ENCODE measurements at places on chromosomes 3 and 15. TPM values are rescaled to one million over a fixed set of nuclear protein-coding genes. Genes with fewer than 3 reads are reported as not detected.

Gene NR1I2
- polyA plus RNA-seq = 0.15 TPM

Gene RAB43
- 4.0 TPM for polyA plus RNA-seq

Gene FEZF2
- polyA plus RNA-seq = not detected

Gene RTP3
- polyA plus RNA-seq = not detected

Gene SIDT1
- 0.66 TPM for polyA plus RNA-seq

Gene PPP1R14D
- not detected for polyA plus RNA-seq

Gene ANAPC13
- polyA plus RNA-seq = 25.7 TPM

Gene DGKG
- 7.2 TPM for polyA plus RNA-seq

- H3K27ac ChIP-seq = no peak overlapping the region
- no peaks in the 10 kb centered on the region for H3K4me1 ChIP-seq
- no peak overlapping the region for H3K4me3 ChIP-seq
- H3K27me3 ChIP-seq = no peaks in the 10 kb centered on the region
- DNase-seq = no peak
- no peaks in the 10 kb centered on the region for H3K36me3 ChIP-seq
Observed at GRCh38 chr3:113741620-113742019, 4.4 kb downstream of the NAA50 start.

- DNase-seq = no peak
- no peaks in the 10 kb centered on the region for H3K36me3 ChIP-seq
- no peak overlapping the region for H3K27ac ChIP-seq
- peaks cover 28% of the 10 kb centered on the region for H3K27me3 ChIP-seq
- H3K4me1 ChIP-seq = no peaks in the 10 kb centered on the region
Observed at GRCh38 chr15:77846986-77847385, 214.3 kb upstream of the LINGO1 start.

DNA sequence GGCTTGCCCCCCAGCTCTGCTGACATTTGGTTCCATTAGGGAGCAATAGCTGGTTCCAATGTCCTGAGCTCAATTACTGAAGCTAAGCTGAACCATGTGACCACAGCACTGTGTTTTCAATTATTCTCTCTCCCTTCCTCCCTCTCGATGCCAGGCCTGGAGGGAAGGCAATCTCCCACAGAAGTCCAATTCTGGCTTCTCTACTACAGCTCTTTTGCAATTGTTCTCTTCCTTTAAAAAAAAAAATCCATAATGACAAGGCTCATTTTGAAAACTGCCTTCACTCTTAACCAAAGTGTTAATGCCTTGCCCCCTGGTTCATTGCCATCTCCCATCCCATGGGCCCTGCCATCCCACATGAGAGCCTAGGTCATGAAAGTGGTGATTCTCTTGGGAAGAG is 24.8 kb downstream of the IL16 start:
- H3K27me3 ChIP-seq = no peaks in the 10 kb centered on the region
- no peak overlapping the region for H3K4me3 ChIP-seq
- H3K36me3 ChIP-seq = no peaks in the 10 kb centered on the region
- H3K4me1 ChIP-seq = peaks cover 24% of the 10 kb centered on the region
- DNase-seq = peak; percentile 23
- H3K27ac ChIP-seq = peak overlapping the region; percentile 49

GRCh38 chr3:153291059-153291685 is 129.1 kb downstream of the RAP2B start:
- no peaks in the 10 kb centered on the region for H3K4me1 ChIP-seq
- no peak for DNase-seq
- no peak overlapping the region for H3K4me3 ChIP-seq
- no peak overlapping the region for H3K27ac ChIP-seq

DNA sequence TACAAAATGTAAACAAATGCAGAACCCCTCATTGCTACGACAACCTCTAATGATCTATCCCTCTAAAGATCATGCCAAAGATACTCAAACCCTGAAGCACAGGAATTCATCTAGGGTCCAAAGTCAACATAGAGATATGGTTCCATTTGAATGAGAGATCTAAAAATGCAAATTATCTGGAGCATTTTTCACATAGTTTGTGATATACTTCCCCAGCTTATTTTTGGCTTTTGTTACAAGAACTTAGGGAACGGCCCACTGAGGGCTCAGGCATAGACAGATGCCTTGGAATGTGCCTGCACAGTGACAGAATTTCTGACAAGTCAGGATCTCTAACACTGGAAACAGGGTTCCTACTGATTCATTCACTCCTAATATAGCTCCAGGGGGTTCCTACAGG is 258.9 kb upstream of the THBS1 start:
- H3K27me3 ChIP-seq = no peaks in the 10 kb centered on the region
- H3K36me3 ChIP-seq = no peaks in the 10 kb centered on the region
- no peak overlapping the region for H3K27ac ChIP-seq
- no peaks in the 10 kb centered on the region for H3K4me1 ChIP-seq

- no peaks in the 10 kb centered on the region for H3K27me3 ChIP-seq
- no peak overlapping the region for H3K4me3 ChIP-seq
- DNase-seq = no peak
- H3K4me1 ChIP-seq = no peaks in the 10 kb centered on the region
Observed at GRCh38 chr15:100001405-100001804, 268.2 kb upstream of the LYSMD4 start.

DNA sequence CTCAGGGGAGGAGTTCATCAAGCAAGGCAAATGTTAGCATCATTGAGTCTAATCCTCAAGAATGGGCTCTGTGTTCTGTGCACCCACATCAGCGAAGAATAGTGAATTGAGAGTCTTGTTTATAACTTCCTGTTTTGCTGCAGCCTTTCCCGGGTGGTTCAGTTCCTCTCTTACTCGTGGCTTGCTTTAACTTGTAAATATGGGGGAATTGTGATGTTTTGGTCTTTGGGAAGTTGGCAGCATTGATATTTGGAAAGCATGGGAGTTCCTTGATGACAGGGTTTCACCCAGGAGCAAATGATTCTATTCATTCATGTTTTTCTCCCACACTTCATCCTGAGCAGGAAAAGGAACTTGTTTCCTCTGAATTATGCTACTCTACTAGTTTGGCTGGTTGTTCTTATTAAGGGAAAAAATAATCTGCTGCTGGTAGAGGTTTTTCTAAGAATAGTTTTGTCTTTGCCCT is 40.4 kb downstream of the GPD1L start:
- peaks cover 23% of the 10 kb centered on the region for H3K36me3 ChIP-seq
- H3K4me3 ChIP-seq = no peak overlapping the region
- no peak overlapping the region for H3K27ac ChIP-seq
- DNase-seq = no peak
- H3K4me1 ChIP-seq = no peaks in the 10 kb centered on the region
- no peaks in the 10 kb centered on the region for H3K27me3 ChIP-seq

GRCh38 chr3:143301031-143301901 is 181.7 kb downstream of the CHST2 start:
- H3K36me3 ChIP-seq = no peaks in the 10 kb centered on the region
- no peak overlapping the region for H3K4me3 ChIP-seq
- H3K27ac ChIP-seq = no peak overlapping the region
- H3K27me3 ChIP-seq = no peaks in the 10 kb centered on the region

- no peaks in the 10 kb centered on the region for H3K36me3 ChIP-seq
- DNase-seq = no peak
- no peaks in the 10 kb centered on the region for H3K4me1 ChIP-seq
- no peak overlapping the region for H3K4me3 ChIP-seq
Observed at GRCh38 chr3:141343077-141343476, 25.2 kb upstream of the ZBTB38 start.

DNA sequence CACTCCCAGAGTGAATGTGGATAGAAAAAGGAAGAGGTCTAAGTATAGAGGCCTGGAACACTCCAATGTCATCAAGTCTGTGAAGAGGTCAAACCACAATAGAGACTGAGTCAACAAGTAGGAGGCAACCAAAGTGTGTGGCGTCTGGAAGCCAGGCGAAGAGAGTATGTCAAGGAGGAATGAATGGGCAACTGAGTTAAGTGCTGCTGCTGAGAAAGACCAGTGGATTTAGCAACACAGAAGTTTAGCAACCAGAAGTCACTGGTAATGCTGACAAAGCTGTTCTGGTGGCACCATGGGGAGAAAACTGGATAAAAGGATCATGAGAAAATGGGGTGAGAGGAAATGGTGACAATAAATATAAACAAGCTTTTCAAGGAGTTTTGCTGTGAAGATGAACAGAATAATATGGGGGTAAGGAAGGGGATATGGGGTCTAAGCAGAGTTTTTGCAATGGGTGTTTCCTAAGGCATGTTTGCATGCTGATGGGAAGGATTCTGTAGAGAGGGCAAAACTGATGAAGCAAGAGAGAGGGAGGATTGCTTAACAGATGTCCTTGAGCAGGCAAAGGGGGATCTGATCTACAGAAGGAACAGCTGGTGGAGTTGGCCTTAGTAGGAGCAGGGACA is 38.4 kb downstream of the PCOLCE2 start:
- H3K36me3 ChIP-seq = no peaks in the 10 kb centered on the region
- H3K27me3 ChIP-seq = no peaks in the 10 kb centered on the region
- no peak overlapping the region for H3K4me3 ChIP-seq
- DNase-seq = no peak
- peaks cover 39% of the 10 kb centered on the region for H3K4me1 ChIP-seq
- H3K27ac ChIP-seq = peak overlapping the region; percentile 35

DNA sequence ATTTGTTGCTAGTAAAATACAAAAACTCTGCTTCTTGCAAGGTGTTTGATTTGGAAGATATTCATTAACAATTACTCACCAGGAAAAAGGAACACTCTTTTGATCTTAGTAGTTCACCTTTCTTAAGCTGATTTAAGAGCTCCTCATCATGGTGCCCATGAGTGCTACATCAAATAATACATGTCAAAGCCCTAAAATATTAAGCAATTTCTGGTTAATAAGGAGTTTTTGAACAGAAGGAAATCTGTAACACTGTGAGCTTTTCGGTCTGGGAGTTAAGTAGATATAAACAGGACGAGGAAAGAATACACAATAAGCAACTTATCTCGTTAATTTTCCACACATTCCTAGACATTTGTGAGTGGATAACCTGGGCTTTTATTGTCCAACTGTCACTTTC is 83.9 kb upstream of the DCBLD2 start:
- DNase-seq = no peak
- H3K27ac ChIP-seq = peak overlapping the region; percentile 54
- peaks cover 17% of the 10 kb centered on the region for H3K4me1 ChIP-seq
- H3K27me3 ChIP-seq = no peaks in the 10 kb centered on the region
- H3K4me3 ChIP-seq = no peak overlapping the region

- H3K27me3 ChIP-seq = no peaks in the 10 kb centered on the region
- no peak overlapping the region for H3K27ac ChIP-seq
- no peaks in the 10 kb centered on the region for H3K36me3 ChIP-seq
- H3K4me1 ChIP-seq = no peaks in the 10 kb centered on the region
- no peak overlapping the region for H3K4me3 ChIP-seq
Observed at GRCh38 chr15:51759557-51760070, 8.2 kb downstream of the TMOD2 start.

DNA sequence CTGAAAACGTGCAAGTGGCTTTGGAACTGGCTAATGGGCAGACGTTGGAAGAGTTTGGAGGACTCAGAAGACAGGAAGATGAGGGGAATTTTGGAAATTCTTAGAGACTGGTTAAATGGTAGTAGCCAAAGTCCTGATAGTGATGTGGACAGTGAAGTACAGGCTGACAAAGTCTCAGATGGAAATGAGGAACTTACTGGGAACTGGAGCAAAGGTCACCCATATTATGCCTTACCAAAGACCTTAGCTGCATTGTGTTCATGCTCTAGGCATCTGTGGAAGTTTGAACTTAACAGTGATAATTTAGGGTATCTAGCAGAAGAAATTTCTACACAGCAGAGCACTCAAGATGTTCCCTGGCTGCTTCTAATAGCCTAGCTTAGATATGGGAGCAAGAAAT is 28.6 kb upstream of the SERPINI2 start:
- no peaks in the 10 kb centered on the region for H3K4me1 ChIP-seq
- no peak overlapping the region for H3K4me3 ChIP-seq
- no peaks in the 10 kb centered on the region for H3K27me3 ChIP-seq
- no peak for DNase-seq
- no peaks in the 10 kb centered on the region for H3K36me3 ChIP-seq

- H3K27me3 ChIP-seq = no peaks in the 10 kb centered on the region
- no peaks in the 10 kb centered on the region for H3K4me1 ChIP-seq
- H3K36me3 ChIP-seq = no peaks in the 10 kb centered on the region
- no peak overlapping the region for H3K4me3 ChIP-seq
- no peak for DNase-seq
Observed at GRCh38 chr3:1632128-1632527, 466.5 kb upstream of the CNTN4 start.

DNA sequence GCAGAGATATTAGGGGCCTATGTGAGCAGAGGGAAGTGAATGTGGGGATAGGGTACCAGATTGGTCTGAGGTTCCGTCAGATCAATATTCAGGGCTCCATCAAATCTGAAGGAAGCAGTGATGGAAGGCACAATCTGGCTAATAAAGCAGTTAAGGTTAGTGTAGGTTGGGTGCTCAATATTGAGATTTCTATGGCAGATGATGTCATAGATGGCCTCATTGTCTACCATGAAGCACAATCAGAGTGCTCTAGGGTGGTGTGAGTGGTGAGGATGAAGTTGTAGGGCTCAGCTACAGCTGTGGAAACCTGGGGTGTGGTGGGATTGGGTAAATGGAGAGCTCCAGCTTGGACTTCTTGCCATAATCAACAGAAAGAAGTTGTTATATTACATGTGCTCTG is 58.2 kb downstream of the NR2F2 start:
- no peak overlapping the region for H3K4me3 ChIP-seq
- H3K27me3 ChIP-seq = no peaks in the 10 kb centered on the region
- DNase-seq = no peak
- no peaks in the 10 kb centered on the region for H3K36me3 ChIP-seq
- H3K27ac ChIP-seq = no peak overlapping the region

- no peak for DNase-seq
- no peaks in the 10 kb centered on the region for H3K36me3 ChIP-seq
- H3K27ac ChIP-seq = no peak overlapping the region
- peaks cover 11% of the 10 kb centered on the region for H3K4me1 ChIP-seq
- peaks cover 28% of the 10 kb centered on the region for H3K27me3 ChIP-seq
Observed at GRCh38 chr3:183159333-183159732, 3.2 kb downstream of the LAMP3 start.

- no peak overlapping the region for H3K4me3 ChIP-seq
- no peak overlapping the region for H3K27ac ChIP-seq
- no peaks in the 10 kb centered on the region for H3K4me1 ChIP-seq
Observed at GRCh38 chr15:97146929-97147870, 813.3 kb upstream of the ARRDC4 start.

DNA sequence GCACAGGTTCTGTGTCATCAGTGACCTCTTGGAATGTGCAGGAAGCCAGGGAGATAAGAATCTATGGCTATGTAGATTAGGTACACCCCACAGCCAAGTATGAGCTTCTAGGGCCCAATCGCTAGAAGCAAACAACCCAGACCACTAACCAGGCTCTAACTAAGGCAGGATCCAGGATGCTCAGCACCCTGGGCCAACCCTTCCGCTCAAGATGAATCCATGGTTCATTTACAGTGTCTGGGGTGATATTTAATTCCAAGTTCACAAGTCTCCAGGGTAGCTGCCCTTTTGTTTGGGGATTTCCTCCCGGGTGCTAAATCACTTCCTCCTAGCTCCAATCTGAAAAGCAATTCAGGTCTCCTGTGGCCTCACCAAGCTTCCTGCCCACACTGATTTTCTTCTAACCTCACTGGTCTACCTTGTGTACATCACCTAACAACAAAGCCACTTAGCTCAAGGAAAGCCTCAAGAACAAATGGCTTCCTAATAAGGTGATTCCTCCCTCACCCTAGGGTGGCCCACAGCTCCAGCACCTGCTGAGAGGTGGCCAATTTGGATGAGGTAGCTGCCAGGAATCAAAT is 2.4 kb downstream of the EHD4 start:
- no peak for DNase-seq
- peak overlapping the region; percentile 95 for H3K27ac ChIP-seq
- H3K4me1 ChIP-seq = peaks cover 74% of the 10 kb centered on the region
- H3K4me3 ChIP-seq = peak overlapping the region; percentile 90
- no peaks in the 10 kb centered on the region for H3K27me3 ChIP-seq
- no peaks in the 10 kb centered on the region for H3K36me3 ChIP-seq
